ENCODE measurements at places on chromosomes 7 and 10.

- DNase-seq = no peak
These were observed 212.6 kb downstream of the PARD3 start for GRCh38 chr10:34602478-34602877.

DNA sequence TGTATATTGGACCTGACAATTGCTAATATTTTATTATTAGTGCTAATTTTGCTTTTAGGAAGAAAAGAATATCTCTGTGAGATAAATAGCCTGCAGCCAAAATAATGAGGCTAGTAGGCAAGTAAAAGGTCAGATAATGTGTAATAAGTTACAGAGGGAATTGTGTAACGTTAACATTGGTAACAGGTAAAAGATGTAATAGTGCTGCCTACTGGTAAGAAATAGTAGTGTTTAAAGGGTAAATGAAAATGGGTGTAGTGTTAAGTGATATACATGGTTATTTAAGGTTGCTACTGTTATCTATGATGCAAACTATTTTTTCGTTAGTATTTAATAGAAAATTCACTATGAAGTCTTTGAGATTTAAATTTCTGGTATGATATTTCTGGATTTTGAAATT lies 9.2 kb upstream of the FOXP2 start:
- DNase-seq = no peak

- no peak for DNase-seq
These were observed 27.9 kb upstream of the ABLIM1 start for GRCh38 chr10:114686013-114686412.

GRCh38 chr10:30028738-30029030 lies 30.7 kb downstream of the JCAD start:
- DNase-seq = no peak

DNA sequence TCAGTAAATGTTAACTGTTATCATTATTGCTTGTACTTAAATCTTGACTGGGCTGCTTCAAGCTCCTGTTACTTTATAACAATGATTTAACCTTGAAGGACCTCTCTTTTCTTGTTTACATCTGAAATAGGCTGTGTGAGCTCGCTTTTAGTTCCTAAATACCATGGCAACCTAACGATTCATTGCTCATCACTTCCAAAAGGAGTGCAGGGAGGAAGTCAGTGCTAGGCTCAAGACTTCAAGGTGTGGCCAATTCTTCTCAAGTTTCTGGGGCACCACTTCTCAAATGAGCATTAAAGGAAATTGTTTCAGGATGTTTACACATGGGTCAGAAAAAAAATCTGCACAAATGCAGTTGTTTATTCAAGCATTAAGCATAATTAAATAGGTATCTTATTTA lies 284.2 kb downstream of the MTERF1 start:
- DNase-seq = no peak

- DNase-seq = no peak
These were observed 74.6 kb downstream of the ANLN start for GRCh38 chr7:36464271-36464670.

DNA sequence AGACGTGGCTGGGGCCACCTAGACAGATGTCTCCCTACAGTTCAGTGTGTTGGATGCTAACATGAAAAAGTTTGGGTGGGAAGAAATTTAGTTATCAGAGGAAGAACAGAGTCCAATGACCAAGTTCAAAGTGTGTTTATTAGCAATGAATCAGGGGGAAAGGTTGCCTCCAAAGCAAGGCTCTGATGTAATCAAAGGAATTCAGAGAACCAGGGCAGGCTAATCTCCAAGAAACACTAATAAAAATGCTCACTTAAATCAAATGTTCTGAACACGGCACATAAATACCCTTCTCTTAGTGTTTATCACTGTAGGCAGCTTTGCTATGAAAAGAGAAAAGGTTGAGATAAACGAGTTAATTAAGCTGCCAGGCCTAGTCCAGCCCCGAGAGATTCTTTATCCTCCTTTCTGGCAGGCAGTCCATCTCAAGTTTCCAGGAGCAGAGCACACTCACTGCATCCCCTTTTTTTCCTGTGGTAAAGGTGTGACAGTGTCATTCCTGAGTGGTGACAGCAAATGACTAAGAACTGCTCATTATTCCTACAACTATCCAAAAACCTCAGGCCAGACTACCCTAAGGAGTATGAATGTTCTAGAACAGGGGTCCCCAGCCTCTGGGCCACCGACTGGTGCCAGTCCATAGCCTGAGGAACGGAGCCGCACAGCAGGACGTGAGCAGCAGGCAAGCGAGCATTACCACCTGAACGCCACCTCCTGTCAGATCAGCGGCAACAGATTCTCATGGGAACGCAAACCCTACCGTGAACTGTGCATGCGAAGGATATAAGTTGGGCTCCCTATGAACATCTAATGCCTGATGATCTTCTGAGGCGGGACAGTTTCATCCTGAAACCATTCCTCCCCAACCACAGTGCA lies 66.9 kb upstream of the FHIP2A start:
- DNase-seq = no peak

DNA sequence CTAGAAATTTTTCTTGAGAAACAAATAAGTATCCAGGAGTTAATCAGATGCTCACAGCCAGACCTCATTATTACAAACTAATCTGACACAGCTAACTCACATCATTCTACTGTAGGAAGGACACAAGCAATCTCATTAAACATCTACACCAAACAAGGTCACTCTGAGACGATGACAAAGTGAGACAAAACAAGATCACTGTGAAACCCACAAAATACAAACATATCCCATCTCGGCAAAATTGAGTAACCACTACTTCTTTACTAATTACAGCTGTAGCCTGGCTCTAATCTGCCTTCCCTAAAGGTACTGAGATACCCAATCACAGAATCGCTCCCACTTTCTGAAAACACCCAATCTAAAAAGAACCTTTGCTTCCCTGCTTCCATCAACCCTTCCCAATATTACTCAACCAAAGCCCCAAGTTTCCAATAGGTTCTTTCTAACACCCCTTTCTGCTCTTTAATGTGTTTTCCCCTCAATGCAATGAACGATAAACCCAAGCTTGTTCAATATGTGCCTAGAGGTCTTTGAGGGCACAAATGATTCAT lies 26.9 kb downstream of the CCDC6 start:
- DNase-seq = no peak

All from brain (organoid and tissue), 16 donors.